Pons (tissue), 1 donor: ENCODE measurements at places on chromosomes 6 and 20.

DNA sequence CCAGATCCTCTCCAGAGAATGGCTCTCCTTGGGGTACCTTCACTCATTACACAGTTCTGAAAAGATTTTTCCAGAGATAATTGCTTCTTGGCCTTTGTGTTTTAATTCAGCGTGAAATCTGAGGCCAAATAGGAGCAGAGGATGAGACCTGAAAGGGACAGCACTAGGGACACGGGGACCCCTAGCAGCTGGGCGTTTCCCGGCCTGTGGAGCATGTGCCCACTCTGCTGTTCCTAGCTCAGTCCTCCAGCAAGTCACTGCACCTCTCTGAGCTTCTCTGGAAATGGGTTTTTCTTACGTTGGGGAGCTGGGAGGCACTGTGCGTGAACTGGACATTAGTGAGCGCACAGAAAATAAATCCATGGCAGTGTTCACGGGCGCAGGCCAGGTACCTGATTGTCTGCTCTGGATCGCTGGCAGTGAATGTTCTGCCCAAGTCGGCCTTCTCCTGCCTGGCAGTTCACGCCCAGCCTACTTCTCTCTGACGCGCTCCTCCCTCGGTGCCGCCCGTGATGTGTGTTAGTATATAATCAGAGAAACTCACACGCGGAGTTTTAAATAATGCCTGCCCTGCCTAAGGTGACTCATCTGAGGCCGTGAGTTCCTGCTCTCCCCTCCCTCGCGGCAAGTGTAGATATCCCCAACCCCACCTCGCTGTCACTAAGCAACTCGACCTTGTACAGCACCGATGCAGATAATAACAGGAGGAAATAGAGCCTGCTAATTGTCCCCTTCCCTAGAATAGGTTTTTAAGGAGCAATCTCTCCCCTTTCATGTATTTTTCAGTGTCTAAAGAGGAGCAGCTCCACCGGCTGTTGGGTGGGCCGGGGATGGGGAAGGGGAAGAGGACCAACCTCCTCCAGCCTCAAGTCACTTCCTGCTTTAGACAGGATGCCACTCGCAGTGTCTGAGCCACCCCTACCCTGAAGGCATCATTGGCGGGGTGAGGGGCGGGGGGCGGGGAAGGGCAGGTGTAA is 2.7 kb upstream of the TUBB2A start:
- DNase-seq = no peak

DNA sequence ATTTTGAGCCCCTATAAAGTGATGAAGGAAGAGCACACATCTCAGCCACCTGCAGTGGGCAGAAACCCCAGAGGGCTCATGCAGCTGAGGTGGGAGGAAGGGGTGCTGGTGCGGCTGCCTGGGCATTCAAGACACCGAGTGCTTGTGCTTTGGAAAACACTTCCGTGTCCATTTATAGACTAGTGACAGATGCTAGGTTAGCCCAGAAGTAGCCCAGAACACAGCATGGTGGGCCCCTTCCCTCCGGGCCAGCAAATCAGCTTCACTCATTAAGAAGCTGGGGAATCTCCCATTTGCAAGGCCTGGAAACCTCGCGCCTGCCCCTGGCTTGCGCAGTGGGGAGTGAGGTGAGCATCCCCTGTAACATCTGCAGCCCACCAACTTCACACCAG is 12.9 kb downstream of the BEND3 start:
- no peak for DNase-seq

GRCh38 chr6:107354451-107354850 is 104.9 kb downstream of the PDSS2 start:
- no peak for DNase-seq

DNA sequence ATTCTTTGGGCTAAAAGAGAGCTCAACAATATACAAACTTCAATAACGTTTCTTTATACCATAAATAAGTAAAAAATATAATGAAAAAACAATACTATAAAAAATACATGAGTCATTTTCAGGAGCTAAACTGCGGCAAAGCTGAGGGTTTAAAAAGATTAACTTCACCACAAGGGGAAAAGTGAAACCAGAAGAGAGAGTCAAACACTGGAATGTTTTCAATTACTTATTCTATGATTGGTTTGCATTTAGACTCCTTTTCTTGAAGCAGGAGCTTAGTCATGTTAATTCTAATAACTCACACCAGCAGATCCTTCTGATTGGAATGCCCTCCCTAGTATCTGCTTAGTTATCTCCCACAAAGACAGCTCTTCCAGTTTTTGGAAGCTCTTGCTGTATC is 627.3 kb downstream of the UTRN start:
- no peak for DNase-seq

DNA sequence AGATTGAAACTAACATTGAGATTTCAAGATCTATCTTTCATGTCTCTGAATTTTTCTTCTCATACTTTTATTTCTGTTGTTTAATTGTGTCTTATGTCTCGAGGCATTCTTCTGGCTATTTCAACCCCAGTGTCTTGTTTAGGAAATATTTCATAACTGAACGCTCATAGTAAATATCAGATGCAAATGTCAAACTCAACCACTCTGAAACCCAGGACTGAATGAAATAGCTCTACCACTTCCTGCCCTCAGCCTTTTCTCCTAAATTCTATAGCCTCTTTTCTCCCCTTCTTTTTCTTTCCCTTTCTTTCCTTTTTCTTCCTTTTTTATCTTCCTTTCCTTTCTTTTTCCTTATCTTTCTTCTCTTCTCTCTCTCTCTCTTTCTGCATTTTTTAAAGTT is 7.7 kb downstream of the ISM1 start:
- no peak for DNase-seq

DNA sequence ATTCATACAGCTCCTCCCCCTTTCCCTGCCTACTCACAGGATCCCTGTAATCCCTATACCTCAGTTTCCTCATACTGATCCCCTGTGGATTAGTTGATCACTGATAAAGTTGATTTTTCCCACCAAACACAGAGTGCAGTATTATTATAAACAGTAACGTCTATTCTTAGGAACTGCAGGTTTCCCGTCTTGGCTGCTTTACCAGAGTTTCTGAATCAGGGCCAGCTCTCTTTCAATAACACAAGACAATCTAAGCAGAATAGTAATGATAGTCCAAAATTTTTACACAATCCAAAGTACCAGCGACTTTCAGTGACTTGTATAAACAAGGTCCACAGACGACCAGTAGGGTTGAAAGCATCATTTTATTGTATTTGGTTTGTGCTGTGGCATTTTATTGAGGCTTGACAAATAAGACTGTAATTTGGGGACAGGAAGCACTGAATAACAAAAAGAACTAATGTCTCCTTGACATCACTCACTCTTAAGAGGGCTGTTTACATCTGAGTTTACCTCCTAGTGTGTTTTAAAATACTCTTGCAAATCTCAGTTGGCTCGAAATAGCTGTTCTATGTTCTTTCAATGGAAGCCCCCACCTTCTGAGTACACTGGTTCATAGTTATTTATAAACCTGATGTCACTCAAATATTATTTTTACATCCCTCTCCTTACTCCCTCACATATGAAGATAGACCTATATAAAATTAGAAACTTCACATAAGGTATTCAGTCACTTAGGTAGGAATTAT is 6.1 kb upstream of the JARID2 start:
- DNase-seq = no peak
